ENCODE measurements at places on chromosomes 5 and 9. TPM values are rescaled to one million over a fixed set of nuclear protein-coding genes. Genes with fewer than 3 reads are reported as not detected.

DNA sequence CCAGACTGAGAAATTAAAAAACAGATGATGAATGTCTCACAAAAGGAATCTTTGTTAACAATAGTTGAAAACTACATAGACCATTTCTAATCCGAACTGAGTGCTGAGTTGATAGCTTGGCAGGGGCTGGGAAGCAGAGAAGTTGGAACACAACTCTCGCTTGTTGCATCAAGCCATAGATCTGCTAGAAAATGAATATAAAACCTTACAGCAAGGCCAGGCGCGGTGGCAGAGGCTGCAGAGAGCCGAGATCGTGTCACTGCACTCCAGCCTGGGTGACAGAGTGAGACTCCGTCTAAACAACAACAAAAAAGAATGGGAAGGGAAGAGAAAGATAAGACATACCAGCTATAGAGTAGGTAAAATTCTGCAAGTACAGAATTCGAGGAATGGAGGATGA lies 28.0 kb upstream of the SPZ1 start:
- no peak for DNase-seq

GRCh38 chr5:151259931-151260330 lies 6.9 kb downstream of the GM2A start:
- no peak for DNase-seq

- no peak for DNase-seq
These were observed 6.0 kb downstream of the RNF44 start for GRCh38 chr5:176530983-176531901.

DNA sequence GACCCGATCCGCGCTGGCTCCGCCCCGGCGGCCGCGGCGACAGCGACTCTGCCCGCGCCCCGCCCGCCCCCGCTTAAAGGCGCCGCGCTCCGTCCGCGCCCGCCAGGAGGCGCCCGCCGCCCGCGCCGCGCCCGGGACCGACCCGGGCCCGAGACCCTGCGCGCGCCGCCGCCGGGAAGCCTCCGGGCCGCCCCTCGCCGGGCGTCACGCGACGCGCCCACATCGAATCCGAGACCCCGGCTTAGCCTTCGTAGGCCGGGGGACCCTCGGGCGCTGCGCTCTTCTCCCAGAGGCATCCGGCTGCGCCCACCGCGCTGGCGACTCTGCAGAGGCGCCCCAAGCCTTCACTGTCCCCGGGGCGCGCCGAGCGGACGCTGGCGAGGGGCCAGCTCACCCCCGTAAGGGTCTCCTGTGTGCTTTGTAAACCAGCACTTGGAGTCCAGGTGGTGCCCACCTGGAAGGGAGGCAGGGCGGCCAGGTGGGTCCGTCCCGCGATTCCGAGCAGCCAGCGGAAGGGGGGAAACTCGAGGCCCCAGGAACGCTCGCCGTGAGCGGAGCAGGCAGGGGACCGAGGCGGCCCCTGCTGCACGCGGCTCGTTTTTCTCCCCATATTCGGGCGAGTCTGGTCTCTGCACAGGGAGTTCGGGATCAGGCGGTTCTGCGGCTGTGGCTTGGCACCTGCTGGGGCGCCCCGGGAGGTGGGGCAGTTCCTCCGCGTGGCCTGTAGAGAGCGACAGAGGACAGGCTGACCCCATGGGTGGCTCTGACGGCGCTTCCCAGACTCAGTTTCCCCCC lies 423 bp upstream of the ABCA2 start:
- DNase-seq, result peak; percentile 95

GRCh38 chr5:174444479-174445188 lies 279.7 kb upstream of the MSX2 start:
- DNase-seq, result no peak

DNA sequence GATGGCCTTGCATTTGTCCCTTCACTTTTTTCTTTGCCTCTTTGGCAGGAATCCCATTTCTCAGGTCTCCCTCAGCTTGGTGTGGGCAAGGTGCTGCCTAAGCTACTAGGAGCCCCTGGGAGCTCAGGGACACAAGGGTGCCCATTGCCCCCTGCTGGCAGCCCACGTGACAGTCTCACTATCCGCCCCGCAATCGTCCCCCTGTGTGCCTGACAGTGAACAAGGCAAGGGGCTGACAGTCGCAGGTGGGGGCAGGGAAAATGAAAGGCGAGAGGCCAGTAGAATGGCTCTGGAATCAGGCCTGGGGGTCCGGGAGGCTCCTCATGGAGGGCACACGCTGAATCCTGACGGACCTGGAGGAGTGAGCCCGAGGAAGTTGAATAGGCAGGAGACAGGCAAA lies 2.0 kb upstream of the PCDH12 start:
- DNase-seq, result peak; percentile 33

DNA sequence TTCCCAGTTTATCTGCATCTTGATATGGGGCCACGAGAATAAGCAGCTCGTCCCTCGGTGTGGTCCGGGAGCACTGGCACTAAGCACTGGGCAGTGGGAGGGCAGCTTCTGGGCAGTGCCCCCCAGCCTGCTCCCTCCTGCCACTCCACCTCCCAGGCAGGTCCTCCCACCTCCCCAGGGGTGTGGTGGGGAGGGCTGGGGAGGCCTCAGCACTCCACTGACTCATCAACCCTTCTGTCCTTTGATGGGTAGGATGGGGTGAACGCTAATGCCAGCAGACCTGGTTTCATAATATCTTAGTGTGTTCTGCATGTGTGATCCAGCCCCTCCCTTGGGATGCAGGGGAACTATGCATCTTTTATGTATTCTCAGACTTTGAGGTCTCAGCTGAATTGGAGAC lies 62.2 kb upstream of the GNE start:
- no peak for DNase-seq

DNA sequence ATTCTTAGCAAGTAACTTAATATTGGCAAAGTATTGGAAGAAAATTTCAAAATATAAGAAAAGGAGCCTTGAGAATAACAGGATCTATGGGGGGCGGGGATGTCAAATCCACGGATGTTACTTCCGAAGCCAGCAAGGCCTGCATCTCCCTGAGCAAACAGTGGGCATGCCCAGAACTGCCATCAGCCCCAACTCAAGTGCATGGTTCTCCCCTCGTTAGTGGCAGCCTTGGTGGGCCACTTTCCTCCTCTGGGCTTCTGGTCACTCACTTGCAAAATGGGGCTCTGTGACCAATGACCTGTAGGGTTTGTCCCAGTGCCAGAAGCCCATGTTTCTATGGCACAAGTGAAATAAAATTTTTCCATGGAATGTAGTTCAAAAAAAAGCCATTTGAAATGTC lies 27.2 kb upstream of the MED10 start:
- DNase-seq, result no peak

The PRRX2 gene
- total RNA-seq, result 1.5 TPM

The GABRA6 gene
- not detected for total RNA-seq

The NPR3 gene
- not detected for total RNA-seq

The AK3 gene
- total RNA-seq, result 33.9 TPM

The PCSK5 gene
- 30.0 TPM for total RNA-seq
